ENCODE measurements at places on chromosomes 13 and 19.

DNA sequence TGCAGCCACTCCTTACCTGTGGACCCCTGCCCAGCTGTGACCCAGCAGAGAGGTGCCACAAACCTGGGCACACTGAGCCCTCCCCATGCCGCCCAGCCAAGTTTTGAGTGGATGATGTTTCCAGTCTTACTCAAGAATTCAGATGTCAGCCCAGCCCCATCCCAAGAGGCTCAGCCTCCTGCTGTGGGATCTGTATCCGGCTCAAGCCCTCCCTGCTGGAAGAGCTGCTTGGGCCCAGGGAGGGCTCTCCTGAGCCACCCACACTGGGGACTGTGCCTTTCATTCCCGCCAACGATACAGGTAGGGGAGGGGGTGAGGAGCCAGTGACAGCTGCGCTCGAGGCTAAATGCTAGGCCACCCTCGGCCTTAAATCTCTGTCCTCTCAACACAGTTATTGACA is 5.9 kb upstream of the SLC7A9 start:
- H3K27me3 ChIP-seq = no peaks in the 10 kb centered on the region
- H3K27ac ChIP-seq = no peak overlapping the region
- H3K4me1 ChIP-seq = no peaks in the 10 kb centered on the region
- no peak for DNase-seq
- peaks cover 13% of the 10 kb centered on the region for H3K36me3 ChIP-seq

GRCh38 chr13:94309576-94309975 is 169.9 kb downstream of the DCT start:
- no peak for DNase-seq
- no peak overlapping the region for H3K27ac ChIP-seq
- no peaks in the 10 kb centered on the region for H3K4me1 ChIP-seq
- H3K36me3 ChIP-seq = no peaks in the 10 kb centered on the region

DNA sequence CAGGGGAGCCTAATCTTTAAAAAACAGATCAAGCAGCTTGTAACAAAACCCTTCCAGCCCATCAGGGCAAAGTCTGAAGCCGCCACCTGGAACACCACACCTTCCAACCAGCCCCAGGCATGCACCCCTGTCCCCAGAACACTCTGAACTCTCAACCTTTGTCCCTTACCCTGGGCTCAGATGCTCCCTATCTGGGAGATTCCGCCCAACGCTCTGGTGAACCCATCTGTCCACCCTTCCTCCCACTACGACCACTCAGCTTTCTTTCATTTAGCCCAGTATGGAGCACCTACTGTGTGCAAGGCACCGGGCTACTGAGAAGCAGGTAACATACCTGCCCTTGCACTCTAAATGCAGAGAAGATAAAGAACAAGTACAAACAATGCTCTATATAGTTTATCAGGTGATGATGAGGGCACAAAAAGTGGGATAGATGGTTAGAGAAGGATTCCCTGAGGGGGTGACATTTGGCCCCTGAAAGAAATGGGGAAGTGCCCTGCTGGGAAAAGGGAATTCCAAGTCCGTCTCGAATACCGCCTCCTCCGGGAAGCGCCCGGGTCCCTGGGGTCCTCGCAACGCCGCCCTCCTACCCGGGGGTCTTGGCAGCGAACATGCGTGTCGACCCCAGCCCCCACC is 629 bp downstream of the PEPD start:
- H3K27ac ChIP-seq = no peak overlapping the region

- DNase-seq = no peak
- H3K4me1 ChIP-seq = peaks cover 18% of the 10 kb centered on the region
- peak overlapping the region; percentile 17 for H3K4me3 ChIP-seq
- H3K27me3 ChIP-seq = peaks cover 5% of the 10 kb centered on the region
- H3K27ac ChIP-seq = no peak overlapping the region
Observed at GRCh38 chr13:108494991-108495645, 134.3 kb upstream of the MYO16 start.

DNA sequence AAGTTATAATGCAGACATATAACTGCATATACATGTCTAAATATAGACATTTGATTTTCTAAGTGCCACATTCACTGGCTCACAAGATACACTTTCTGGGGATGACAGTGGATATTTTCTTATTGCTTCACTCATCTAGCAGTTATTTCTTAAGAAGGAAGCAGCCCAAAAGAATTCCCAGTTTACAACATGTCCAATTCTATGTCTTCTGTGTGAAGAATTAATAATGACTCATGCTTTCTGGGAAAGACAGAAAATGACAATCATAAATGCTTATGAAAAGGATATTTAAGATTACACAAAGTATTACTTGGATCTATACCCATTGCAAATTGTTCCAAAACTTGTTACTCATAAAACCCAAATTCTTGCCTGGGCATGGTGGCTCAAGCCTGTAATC is 543.4 kb downstream of the SUCLA2 start:
- no peak overlapping the region for H3K27ac ChIP-seq
- H3K36me3 ChIP-seq = no peaks in the 10 kb centered on the region
- no peaks in the 10 kb centered on the region for H3K27me3 ChIP-seq
- DNase-seq = no peak
- H3K4me1 ChIP-seq = no peaks in the 10 kb centered on the region

DNA sequence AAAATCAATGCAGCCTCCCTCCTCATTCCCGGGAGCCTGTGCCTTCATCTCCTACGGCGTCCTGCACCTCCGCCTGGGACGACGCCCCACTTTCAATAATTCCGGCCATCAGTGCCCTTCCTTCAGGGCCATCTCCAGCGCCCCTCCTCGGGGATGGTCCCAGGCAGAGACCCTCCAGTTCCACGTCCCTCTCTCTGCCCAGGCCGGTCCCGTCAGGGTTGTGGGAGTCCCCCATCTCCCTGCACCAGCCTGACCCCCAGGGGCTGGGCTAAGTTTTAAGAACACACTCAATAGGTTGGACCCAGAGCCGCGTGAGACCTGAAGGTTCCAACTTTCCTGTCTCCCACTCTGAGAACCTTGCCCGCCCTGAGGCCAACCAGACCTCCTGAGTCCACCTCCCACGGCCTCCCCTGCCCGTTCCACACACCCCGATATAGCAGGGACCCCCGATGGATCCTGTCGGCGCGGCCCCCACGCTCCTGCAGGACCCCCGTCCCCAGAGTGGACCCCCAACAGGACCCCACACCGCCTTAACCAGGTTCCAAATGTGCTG is 646 bp downstream of the TMEM161A start:
- peaks cover 2% of the 10 kb centered on the region for H3K36me3 ChIP-seq
- DNase-seq = no peak
- H3K27ac ChIP-seq = peak overlapping the region; percentile 67
- H3K27me3 ChIP-seq = no peaks in the 10 kb centered on the region
- peaks cover 16% of the 10 kb centered on the region for H3K4me1 ChIP-seq
- peak overlapping the region; percentile 83 for H3K4me3 ChIP-seq
